Activated T-helper 1 cell treated with Interleukin-2 at 50 U/mL for 16 hours (primary cell): ENCODE measurements at places on chromosomes 1 and 21.

- no peak for DNase-seq
These were observed 119.7 kb downstream of the HHAT start for GRCh38 chr1:210448297-210448892.

GRCh38 chr1:177116941-177117340 lies 47.6 kb downstream of the ASTN1 start:
- DNase-seq: no peak

DNA sequence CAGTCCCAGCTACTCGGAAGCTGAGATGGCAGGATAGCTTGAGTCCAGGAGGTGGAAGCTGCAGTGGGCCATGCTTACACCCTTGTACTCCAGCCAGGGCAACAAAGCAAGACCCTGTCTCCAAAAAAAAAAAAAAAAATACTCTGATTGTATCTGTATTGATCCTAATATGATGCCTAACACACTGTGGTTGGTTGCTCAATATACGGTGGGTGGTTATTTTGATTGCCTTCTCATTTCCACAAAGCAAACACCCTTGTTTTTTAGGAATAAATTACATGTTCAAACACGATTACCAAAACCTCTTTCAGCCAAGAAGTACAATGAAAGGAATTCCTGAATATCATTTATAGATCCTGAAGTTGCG lies 3.4 kb downstream of the EGLN1 start:
- DNase-seq: no peak

GRCh38 chr21:26918323-26919079 lies 48.4 kb downstream of the ADAMTS5 start:
- no peak for DNase-seq
